Neuronal stem cell (in vitro differentiated cells): ENCODE measurements at places on chromosomes 5 and 9.

DNA sequence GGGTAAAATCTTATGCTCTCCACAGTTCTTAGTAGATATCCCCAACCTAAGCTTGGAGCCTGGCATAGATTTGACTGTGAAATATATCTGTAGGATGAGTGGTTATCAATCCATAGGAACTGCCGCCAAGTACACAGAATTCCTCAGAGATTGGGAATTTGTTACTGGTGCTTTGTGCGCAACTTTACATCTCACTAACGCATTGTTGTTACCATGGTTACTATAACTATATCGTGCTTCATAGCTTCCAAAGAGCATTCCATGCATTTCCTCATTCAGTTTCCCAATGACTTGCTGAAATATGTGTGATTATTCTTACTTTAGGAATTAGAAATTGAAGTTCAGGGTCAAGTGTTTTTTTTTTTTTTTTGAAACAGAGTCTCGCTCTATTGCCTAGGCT, 9.5 kb upstream of the GGTA1 start:
- no peak overlapping the region for H3K27ac ChIP-seq
- peaks cover 25% of the 10 kb centered on the region for H3K27me3 ChIP-seq
- DNase-seq = no peak
- H3K4me3 ChIP-seq = no peak overlapping the region
- H3K36me3 ChIP-seq = no peaks in the 10 kb centered on the region

DNA sequence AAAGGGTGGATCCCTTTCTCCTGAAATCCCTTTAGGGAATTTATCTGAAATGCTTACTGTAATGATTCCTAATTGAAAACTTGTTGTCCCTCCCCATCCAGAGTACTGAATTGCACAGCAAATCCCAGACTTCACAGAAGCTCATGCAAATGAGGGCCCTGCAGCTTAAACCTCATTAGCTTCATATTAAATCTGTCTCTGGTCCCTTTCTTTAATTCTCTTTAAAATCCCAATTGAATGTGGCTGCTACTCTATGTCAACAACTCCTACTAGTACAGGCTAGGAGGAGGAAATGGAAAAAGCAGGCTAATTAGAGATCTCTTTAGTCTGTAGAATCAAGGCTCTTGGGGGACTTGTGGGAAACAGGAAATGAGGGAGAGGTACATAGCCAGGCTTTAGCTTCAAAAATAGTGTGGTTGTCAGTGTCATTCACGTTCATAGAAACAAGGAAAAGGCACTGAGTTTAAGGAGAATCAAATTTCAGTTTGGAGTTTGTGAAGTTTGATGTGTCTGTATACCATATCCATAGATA, 191.3 kb upstream of the PRDM9 start:
- DNase-seq = no peak
- no peak overlapping the region for H3K27ac ChIP-seq
- no peak overlapping the region for H3K4me3 ChIP-seq
- no peaks in the 10 kb centered on the region for H3K4me1 ChIP-seq

DNA sequence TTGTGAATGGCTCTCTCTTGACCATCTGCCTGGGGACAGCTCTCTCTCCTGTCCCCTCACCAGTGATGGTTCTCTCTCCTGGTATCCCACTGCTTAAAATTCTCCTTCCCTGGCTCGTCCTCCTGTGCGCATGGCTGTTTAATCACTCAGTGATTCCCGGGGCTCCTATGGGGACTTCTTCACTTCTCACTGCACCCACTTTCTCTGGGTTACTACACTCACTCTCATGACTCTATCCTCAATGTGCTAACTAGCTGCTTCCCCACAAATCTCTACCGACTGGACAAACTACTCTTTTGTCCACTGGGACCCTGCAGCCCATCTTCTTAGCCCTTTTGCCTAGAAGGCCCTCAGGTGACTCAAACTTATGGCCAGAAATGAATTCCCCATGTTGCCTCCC, 89.1 kb upstream of the TBC1D2 start:
- no peaks in the 10 kb centered on the region for H3K4me1 ChIP-seq
- no peak overlapping the region for H3K27ac ChIP-seq
- H3K4me3 ChIP-seq = no peak overlapping the region
- H3K27me3 ChIP-seq = no peaks in the 10 kb centered on the region

GRCh38 chr5:54517174-54517511, 416 bp upstream of the SNX18 start:
- no peak overlapping the region for H3K27ac ChIP-seq
- peaks cover 20% of the 10 kb centered on the region for H3K4me1 ChIP-seq
- H3K27me3 ChIP-seq = no peaks in the 10 kb centered on the region
- H3K4me3 ChIP-seq = peak overlapping the region; percentile 64
- DNase-seq = no peak
- peaks cover 27% of the 10 kb centered on the region for H3K36me3 ChIP-seq

GRCh38 chr9:125103770-125104460, 39.4 kb downstream of the SCAI start:
- no peak overlapping the region for H3K4me3 ChIP-seq
- H3K36me3 ChIP-seq = no peaks in the 10 kb centered on the region
- H3K27ac ChIP-seq = no peak overlapping the region
- no peak for DNase-seq
- H3K4me1 ChIP-seq = no peaks in the 10 kb centered on the region

- no peak for DNase-seq
- no peak overlapping the region for H3K27ac ChIP-seq
- no peaks in the 10 kb centered on the region for H3K27me3 ChIP-seq
- no peak overlapping the region for H3K4me3 ChIP-seq
- H3K36me3 ChIP-seq = peaks cover 3% of the 10 kb centered on the region
These were observed 33.9 kb downstream of the GOLGA1 start for GRCh38 chr9:124906966-124907365.

DNA sequence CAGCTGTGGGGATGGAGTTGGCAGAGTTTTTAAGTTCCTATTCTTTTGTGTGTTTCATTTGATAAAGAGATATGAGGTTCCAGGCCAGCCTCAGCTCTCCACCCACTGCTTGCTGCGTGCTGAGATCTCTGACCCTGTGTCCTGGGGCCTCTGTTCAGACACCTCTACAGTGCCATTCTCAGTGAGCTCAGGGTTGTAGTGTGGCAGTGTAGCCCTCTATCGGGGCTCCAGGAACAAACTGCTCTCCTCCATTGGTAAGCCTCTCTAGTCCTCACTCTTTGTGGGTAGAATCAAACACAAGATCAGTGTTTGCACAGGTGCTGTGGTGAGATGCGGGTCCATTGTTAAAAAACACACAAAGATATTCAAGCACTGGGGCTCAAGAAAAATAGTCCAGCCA, 386.6 kb upstream of the RPS23 start:
- H3K27me3 ChIP-seq = no peaks in the 10 kb centered on the region
- H3K27ac ChIP-seq = no peak overlapping the region
- peaks cover 1% of the 10 kb centered on the region for H3K4me1 ChIP-seq
- no peak overlapping the region for H3K4me3 ChIP-seq

- no peak for DNase-seq
- H3K27me3 ChIP-seq = no peaks in the 10 kb centered on the region
- no peak overlapping the region for H3K4me3 ChIP-seq
- peaks cover 20% of the 10 kb centered on the region for H3K36me3 ChIP-seq
- peak overlapping the region; percentile 17 for H3K27ac ChIP-seq
These were observed 141.4 kb upstream of the LMX1B start for GRCh38 chr9:126472198-126472947.

DNA sequence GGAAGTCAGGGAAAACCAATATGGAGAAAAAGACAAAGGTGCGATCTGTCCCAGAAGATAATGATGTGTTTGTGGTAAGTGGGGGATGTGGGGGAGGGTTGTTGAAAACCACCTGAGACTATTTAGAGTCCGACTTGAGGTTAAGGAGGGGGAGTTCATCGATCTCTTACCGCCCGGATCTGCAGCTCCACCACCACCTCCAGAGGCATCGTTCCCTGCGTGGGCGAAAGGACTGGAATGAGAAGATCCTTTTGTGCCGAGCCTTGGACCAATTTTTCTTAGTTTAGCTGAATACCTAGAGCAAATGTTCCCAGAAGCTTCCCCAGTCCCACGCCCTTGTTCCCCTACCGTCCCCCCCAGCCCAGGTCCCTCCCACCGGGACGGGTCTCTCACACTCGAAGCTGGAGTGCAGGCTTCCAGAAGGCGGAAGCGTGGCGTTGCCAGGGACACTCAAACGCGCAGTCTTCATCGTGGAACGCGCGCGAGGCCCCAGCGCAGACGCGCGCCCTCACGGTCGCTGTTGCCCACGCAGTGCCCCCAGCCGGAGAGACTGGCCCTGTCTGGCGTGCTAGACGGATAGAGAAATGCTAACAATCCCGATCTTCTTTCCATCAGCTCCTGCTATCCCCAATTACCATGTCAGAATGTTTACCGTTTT, at the start of gene SPATA6L:
TSS of gene SPATA6L (minus strand) at position 439 of the 658 bp plus-strand sequence. CDS start at position 209, 230 bp downstream.
- peaks cover 5% of the 10 kb centered on the region for H3K4me1 ChIP-seq
- no peak within 1 kb of the TSS for H3K27ac ChIP-seq
- H3K36me3 ChIP-seq = no peaks in the 10 kb centered on the region
- H3K4me3 ChIP-seq = peak within 1 kb of the TSS; percentile 71

DNA sequence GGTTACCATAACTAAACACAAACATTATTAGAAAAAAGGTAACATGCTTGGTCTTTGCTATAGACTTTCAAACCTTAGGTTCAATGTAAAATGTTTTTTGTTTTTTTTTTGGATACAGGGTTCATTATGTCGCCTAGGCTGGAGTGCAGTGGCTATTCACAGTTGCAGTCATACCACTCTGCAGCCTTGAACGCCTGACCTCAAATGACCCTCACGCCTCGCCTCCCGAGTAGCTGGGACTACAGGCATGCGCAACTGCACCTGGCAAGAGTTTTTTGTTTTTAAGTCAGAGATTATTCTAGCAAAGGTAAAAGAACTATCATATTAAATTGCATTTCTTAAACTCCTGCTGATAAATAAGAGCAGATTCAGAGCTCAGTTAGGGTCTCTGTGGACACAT, 55.1 kb upstream of the NR5A1 start:
- DNase-seq = no peak
- H3K27me3 ChIP-seq = no peaks in the 10 kb centered on the region
- H3K4me1 ChIP-seq = peaks cover 9% of the 10 kb centered on the region
- H3K27ac ChIP-seq = no peak overlapping the region

DNA sequence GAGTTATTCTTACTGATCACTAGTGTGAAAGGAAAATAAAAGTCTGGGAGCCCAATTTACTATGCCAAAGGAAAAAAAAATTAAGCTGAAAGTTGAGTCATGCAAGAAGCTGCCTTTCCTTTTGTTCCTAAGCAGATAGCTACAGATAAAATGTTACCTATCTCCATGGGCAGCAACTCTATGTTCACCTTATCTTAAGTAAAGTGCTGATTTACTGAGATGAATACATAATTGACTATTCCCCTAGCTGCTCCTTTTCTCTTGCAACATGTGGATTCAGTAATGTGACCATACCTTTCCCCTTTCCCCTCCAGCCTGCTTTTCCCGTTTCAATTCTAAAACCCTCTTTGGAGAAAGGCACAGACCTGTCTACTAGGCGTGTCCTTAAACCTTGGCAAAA, 62.7 kb upstream of the NR5A1 start:
- no peak for DNase-seq
- no peak overlapping the region for H3K4me3 ChIP-seq
- H3K27ac ChIP-seq = peak overlapping the region; percentile 5
- peaks cover 10% of the 10 kb centered on the region for H3K4me1 ChIP-seq

- H3K4me1 ChIP-seq = peaks cover 18% of the 10 kb centered on the region
- no peaks in the 10 kb centered on the region for H3K27me3 ChIP-seq
- peaks cover 29% of the 10 kb centered on the region for H3K36me3 ChIP-seq
- no peak for DNase-seq
- H3K4me3 ChIP-seq = peak overlapping the region; percentile 91
These were observed 747 bp downstream of the LRSAM1 start for GRCh38 chr9:127451858-127452656.

- H3K27ac ChIP-seq = peak overlapping the region; percentile 97
- peak; percentile 83 for DNase-seq
- no peak overlapping the region for H3K4me3 ChIP-seq
- peaks cover 18% of the 10 kb centered on the region for H3K36me3 ChIP-seq
These were observed 13.5 kb upstream of the NUP214 start for GRCh38 chr9:131111854-131112311.

- peaks cover 80% of the 10 kb centered on the region for H3K27me3 ChIP-seq
- no peak within 1 kb of the TSS for H3K27ac ChIP-seq
- peak within 1 kb of the TSS; percentile 49 for H3K4me3 ChIP-seq
- H3K4me1 ChIP-seq = peaks cover 16% of the 10 kb centered on the region
These were observed at the start of gene CCNO for GRCh38 chr5:55232985-55233928. Gene CCNO (minus strand): TSS chr5:55233608. CDS start chr5:55233523, 85 bp downstream.

DNA sequence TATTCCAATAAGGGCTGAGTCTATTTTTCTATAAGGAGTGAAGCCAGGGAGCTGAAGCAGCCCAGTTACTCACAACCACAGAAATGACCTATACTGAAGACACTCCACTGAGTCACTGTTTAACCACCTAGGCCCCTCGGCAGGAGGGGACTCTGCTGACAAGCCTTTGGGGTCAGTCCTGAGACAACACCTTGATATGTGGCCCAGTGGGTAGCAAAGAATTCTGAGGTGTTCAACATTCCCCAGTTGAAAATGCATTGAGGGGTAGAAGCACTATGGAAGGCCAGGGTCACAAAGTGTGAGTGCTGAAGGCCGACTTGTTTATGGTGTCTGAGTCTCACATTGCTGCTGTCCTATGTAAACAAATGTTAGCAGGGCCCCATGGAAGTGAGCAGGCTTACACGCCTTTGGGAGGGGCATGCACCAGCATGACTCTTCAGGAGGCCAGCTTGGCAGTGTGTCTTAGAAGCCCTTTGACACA, 112.6 kb upstream of the NFIL3 start:
- no peak overlapping the region for H3K27ac ChIP-seq
- H3K36me3 ChIP-seq = no peaks in the 10 kb centered on the region
- H3K27me3 ChIP-seq = no peaks in the 10 kb centered on the region
- no peak for DNase-seq

GRCh38 chr5:24065779-24066178, 558.4 kb downstream of the PRDM9 start:
- H3K27me3 ChIP-seq = no peaks in the 10 kb centered on the region
- H3K4me3 ChIP-seq = no peak overlapping the region
- H3K36me3 ChIP-seq = no peaks in the 10 kb centered on the region
- no peaks in the 10 kb centered on the region for H3K4me1 ChIP-seq

DNA sequence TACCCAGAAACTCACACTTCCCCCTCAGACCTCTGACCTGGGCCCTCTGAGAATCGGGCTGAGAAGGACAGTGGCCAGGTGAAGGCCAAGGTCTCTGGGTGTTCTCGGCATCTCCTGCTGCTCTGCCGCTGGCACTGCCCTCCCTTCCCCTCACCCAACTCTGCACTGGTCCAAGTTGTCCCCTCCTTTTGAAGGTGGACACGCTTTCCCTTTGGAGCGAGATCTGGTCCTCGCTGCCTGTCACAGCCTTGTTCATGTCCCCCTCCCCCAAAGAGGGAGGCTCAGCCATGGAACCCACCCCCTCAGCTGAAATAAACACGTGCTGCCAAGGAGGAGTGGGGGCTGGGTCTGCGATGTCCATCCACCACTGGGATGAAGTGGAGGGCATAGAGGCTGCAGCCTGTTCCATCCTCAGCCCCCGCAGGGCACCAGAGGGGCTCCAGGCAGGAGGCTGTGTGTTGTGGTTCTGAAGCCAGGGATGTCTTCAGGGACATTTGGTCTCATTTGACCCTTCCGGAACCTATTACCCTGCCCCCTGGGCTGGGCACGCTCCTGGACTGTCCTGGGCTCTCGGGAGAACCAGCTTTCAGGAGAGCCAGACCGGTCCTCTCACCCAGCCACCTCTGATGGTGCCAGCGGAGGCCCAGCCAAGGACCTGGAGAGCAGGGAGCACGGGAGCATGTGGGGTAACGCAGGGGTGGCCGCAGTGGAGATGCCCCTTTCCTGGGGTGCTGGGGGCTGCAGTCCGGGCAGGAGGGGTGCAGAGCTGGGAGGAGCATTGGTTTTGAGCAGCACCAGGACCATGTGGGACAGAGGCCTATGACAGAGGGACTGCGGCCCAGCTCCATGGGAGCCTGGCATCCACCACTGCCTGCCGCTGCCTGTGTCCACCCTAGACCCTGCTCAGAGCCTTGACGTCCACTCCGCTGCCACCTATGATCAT, 4.7 kb upstream of the LCN2 start:
- no peaks in the 10 kb centered on the region for H3K4me1 ChIP-seq
- H3K4me3 ChIP-seq = no peak overlapping the region
- H3K27me3 ChIP-seq = no peaks in the 10 kb centered on the region
- no peaks in the 10 kb centered on the region for H3K36me3 ChIP-seq
